Stimulated activated CD4-positive, alpha-beta T cell treated with anti-CD3 and anti-CD28 coated beads, Interleukin-15, amount 100 ng/mL, for 24 hours (primary cell): ENCODE measurements at places on chromosomes 2 and 18.

DNA sequence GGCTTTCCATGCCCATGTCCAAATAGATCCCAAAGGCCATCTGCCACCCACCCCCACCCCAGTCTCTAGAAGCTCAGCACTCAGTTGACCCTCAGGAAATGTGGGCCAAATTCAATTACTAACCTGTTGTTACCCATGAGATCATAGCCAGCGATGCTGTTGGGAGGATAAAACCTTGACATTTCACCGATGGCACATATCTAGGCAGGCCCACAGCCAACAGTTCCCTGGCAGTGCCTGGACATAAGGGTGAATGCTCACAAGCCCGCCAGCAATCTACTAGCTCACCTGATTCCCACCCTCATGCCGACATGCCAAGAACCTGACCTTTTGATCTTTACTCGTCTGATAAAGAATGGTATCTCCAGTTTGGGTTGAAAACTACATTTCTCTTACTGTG lies 11.8 kb upstream of the ACOXL start:
- DNase-seq: no peak

- no peak for DNase-seq
Observed at GRCh38 chr2:27636766-27637165, 7.9 kb downstream of the GPN1 start.

DNA sequence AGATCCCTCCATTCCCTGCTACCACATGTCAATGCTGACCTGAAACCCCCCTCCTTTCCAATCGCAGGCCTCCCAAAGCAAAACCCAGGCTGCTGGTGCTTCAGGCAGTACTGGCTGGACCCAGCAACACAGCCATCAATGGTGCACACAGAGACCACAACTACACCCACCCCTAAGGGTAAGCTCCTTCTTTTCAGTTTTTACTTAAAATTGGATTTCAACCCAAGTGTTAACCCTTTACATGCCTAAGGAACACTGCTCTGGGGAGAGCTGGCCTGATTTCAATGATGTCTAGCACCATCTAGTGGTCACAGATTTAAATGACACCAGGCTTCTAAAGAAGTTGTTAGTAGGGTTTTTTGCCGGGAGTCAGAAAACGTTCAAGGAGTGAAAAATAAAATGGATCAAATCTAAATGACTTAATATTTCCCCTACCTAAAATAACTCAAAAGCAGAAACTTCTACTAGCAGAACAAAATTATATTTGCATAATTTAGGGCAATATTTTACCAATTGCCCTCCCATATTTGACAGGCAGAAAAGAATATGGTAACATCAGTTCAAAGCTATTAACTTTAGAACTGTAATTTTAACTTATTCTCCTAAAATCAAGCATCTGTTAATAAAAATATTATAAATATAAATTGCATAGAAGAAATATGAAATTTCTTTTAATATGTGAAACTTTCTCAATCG lies 24.6 kb downstream of the FECH start:
- DNase-seq: peak; percentile 12

DNA sequence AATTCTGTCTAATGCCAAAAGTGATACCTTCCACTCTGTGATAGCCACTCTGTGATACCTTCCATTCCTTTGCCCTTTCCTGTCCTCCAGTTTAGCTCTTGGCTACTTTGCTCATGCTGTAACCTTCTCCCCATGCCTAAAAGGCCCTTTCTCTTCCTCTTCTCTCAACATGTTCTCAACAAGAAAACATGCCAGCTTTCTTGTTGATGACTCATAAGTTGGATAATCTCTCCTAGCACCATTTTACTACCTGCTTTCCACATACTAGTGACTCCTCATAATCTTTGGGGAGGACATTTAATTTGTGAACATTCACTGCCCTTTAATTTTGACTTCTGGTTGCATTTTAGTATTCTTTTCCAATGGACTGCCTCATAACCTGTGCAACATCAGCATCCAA lies 55.9 kb upstream of the NT5C1B start:
- no peak for DNase-seq

DNA sequence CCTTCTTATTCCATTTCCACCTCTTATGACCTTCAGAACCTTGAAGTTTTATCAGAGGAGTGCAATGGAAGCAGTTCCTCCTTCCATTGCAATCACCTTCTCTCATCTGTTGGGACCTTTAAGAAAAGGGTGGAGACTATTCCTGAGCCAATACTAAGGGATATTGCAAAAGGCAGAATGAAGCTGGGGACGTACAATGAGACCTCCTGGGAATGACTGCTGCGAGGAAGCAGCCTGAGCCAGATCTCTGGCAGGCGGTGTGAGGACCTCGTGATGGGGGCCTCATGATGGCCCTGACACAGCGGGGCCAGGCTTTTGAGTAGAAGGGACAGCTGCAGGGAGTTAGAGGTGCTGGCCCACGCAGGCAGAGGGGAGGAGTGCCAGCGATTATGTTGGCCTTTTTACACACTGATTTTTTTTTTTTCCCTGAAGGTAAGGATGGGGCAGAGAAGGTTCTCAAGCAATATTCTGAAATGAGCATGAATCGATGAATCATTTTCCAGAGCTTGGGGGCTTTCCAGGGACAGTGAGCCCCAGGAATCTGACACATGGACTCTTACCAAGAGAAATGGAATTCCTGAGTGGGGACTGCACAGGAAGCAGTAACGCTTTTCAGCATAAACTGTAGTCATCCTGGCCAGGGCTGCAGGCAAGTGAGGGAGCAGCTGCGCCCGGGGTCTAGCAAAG lies 40.0 kb upstream of the LAPTM4A start:
- DNase-seq: no peak
